CD4-positive, alpha-beta T cell treated with Interleukin-10 for 1 hour (primary cell): ENCODE measurements at places on chromosomes 2 and 18.

DNA sequence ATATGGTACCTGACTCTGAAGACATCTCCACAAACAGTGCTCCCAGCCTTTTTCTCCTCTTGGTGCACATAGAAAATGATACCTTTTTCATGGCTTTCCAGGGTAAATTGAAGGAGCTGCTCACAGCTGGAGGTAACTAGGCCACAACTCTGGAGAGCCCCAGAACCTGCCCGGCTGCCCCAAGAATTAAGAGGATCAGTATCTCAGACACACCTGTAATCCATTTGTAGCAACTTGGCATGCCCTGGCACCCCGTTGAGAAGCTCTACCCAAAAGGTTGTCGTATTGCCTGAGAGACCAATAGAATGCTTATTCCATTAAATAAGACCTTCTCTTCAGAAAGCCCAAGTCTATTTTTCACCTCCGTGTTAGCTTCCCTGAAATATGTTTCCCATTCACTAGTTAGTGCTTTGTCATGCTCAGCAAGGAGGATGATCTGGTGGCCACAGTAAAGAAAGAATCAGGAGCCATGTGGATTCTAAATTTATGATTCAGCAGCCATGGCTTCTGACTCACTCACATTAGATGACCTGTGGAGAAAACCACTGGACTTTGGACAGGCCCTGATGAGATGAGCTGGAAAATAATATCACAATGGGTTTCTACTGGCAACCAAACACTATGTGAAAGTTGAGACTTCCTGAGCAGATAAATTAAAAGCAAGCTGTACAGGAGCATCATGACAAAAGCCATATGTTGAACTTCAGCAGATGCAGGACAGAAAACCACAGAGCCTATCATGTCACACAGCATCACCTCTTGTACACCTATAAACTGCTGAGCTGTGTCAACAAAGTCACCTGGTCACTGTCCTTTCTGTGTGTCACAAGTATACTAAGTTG, 253.3 kb upstream of the OSR1 start:
- no peak for DNase-seq

DNA sequence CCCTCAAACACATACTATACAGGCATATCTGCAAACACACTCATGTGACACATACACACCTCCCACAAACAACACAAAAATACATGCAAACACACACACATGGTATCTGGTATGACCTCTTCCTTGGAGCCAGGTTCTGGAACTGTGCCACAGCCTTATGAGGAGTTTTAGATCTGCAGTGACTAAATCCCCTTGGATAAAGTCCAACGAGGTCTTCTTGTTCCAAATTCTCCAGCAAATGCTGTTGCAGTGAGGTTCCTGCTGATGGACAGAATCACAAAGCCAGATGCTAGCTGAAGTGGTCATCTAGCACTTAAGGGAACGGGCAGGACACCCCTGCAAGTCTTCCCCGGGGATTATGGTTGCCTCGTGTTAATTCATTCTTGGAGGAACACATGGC, 54.5 kb upstream of the DAPL1 start:
- no peak for DNase-seq

GRCh38 chr2:68340226-68341061, 20.7 kb upstream of the CNRIP1 start:
- DNase-seq: no peak

- no peak for DNase-seq
Observed at GRCh38 chr2:219520079-219520478, 5.8 kb downstream of the ASIC4 start.

DNA sequence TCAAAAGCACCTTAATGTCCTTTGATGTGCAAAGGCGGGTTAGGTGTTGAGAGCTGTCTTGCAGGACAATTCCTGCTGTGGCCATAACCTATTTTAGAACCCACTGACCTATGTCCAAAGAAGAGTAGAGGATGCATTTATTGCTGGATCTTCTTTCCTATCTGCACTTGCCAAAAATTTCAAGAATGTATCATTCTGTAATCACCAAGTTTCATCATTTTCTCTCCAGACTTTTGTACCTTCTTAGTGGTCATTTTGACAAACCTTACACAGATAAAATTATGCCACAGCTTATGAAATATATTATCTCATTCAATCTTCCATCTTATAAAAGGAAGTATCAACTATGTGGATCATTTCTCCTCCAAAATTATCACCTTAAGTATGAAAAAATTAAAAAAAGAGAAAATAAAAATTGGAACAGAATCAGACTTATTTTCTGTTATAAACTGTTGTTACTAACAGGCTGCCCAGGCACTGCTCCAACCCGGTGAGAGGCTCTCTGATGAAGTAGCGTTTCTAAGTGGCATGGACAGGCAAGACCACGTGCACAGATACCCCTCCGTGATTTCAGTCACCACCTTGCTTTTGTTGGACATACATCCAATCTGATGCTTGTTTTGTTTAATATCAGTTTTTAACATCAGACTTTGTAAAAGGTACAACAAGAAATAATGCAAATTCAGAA, 559.9 kb upstream of the ID2 start:
- no peak for DNase-seq

DNA sequence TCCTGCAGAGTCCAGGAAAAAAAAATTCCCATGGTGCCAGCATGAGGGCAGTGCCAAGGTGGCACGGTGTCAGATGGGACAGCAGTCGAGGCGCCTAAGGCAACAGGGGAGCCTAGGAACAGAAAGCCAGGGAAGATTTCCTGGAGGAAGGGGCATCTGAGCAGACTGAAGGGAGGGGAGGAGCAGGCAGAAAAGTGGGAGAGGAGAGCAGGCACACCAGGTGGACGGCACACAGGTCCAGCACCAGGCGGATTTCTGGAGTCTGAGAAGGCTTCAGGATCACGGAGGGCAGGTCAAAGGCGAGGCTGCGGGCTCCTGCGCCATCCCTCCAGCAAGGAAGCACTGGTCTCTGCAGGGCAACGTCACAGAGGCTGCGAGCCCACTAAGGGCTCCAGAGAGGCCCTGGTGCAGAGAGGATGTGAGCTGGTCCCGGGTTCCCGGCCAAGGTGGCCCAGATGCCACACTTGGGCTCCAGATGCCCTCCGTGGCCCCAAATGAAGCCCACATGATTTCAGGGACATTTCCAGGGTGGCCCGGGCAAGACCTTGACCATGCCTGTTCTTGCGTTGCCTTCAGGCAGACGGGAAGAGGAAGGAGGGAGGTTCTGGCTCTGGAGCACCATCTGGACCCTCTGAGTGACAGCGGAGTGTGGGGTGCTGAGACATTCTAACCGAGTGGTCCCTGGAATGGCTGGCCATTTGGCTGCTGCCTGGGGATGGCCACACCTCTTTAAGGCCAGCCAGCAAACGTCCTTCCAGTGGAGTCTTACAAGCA, 4.1 kb downstream of the HS6ST1 start:
- DNase-seq: no peak

DNA sequence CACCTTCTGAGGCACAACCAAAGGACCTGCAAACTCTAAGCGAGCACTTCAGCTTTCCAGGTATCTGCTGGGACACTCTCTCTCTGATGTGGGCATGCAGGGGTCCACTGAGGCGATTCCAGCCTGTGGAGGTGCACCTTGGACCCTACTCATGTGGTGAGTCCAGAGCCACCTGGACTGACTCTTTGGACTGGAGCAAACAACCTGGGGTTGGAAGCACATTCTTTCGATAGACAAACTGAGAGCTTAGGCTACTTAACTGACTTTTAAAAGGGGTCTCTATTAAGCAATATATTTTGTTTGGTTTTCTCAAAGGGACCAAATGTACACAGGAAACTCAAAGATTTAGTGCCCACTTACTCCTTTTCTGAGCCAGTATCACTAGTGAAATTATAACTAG, 51.6 kb downstream of the FRZB start:
- no peak for DNase-seq

DNA sequence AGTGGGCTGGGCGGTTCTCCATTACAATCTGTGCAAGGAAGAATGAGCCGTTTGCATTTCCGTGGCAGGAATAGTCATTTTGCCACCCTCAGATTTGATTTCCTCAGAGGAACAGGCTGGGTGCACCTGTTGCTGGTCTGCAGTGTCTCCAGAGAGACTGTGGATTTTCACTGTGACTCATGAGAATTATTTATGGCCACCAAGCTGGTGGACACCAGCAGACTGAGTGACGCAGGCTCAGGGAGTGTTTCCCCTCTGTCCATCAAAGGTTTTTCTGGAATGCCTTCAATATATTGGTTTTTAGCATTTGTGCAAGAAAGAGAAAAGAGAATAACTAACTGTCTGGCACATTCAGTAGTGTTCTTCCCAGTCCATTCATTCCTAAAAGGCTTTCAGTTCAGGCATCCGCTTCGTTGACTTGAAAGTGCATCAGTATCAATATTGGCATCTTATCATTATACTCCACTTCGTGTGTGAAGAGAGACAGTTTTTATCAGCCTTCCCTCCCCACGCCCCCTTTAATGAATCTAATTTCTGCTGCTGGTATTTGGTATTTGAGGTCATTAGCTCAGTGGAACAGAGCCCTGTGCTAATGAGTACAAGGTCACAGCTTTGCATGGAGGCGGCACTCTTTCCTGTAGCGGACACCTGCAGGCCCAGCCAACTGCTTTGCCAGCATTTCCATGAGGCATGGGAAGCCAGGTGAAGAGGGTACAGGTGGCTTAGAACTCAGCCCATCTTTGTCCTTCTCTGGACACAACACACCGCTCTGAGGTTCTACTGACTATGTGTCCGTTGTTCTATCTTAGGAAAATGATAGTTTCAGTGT, 39.9 kb downstream of the PRKCE start:
- DNase-seq: no peak

DNA sequence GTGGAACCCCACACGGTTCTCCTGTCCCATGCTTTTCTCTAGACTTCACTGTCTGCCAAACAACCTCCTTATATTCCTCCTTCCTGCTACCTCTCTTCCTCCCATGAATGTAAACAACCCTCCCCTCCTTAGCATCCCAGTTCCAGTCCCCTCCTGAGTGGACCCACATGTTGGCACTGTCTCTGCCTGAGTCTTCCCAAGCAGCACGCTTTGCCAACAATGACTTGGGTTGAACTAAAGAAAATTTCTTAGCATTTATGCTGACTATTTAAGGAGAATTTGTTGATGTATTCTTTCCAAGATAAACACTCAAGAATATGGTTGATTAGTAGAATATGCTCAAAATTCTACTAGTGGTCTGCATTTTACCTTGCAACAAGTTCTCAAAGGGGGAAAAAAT, 338.0 kb downstream of the TNS1 start:
- DNase-seq: no peak
